ENCODE measurements at places on chromosomes 12 and 14.

GRCh38 chr12:132152953-132153352 is 8.7 kb downstream of the NOC4L start:
- DNase-seq = peak; percentile 31

DNA sequence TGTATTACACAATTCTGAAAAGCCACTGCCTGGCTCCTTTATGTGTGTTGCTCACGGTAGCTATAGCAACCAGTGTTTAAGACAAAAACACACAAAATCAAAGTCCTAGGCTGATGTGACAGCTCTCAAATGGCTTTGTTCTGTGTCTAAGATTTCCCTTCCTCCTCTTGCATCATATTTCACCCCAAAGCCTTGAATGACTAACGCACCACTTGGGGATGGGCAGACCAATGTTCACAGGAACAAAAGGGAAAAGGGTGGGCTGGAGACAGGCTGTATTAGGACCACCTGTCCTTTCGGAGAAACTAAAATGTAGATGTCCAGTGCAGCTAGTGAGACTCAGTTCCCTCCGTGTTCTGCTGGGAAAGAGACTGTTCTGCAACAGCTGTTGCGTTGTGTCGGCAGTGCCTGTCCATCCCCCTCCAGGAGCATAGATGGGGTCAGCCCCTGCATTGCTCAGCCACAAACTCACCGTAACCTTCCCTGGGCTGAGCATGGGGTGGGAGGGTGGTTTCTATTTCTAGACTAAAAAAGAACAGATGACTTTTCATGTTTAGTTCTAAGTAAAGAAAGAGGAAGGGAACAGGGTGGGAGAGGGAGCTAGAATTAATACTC is 26.8 kb upstream of the DAAM1 start:
- DNase-seq = no peak

GRCh38 chr12:87441511-87441910 is 587.7 kb downstream of the C12orf50 start:
- no peak for DNase-seq

DNA sequence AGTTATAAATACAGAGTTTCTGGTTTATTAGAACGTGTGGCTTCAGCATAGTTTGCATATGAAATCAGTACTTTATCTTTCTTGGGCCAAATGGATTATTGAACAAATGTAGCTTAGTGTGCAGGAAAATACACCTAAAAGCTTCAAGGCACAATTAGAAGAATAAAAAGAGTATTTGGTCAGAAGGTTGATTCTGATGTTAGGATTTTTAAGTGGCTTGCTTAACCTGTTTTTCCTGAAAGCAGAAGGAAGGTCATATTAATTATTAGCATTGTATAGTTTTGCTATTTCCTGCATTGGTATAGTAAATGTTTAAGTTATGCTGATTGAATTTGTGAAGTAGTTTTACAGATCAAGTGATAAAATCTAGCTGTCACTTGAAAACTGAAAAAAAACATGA is 31.0 kb upstream of the GNS start:
- DNase-seq = no peak

DNA sequence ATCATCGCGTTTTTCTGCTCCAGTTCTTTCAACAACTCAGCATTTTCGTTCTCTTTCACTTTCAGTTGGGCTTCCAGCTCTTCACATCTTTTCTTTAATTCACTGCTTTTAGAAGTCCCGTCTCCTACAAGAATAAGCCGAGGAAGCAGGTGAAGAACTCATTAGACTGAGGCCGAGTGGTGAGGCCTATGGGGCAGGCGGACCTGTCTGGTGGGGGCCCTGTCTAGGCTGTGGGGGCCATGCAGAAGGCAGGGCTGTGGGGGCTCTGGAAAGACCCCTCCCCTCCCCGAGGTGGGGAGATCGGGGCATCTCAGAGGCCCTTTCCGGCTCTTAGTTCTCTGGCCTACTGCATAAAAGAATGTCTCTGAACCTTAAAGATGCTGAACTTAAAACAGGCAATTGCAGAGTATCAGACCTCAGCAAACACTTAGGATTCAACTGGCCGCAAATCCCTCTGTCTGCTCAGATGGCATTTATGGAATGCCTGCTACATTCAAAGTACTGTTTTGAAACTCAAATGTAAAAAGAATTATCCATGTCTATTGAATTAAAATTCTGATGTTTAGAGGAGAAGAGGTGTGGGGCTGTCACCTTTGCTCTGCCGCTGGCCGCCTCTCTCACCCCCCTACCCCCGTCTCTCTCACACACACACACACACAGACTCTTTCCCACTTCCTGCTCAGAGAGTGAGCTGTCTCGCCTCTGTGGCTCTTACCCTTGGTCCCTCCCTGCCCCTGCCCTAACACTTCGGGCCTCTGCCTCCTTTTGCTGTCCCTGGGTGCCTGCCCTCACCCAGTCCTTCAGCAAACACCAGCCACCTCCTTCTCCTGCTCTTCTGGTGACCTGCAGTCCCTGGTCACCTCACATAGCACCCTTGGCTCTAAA is 34.7 kb downstream of the CCDC92 start:
- DNase-seq = peak; percentile 82

DNA sequence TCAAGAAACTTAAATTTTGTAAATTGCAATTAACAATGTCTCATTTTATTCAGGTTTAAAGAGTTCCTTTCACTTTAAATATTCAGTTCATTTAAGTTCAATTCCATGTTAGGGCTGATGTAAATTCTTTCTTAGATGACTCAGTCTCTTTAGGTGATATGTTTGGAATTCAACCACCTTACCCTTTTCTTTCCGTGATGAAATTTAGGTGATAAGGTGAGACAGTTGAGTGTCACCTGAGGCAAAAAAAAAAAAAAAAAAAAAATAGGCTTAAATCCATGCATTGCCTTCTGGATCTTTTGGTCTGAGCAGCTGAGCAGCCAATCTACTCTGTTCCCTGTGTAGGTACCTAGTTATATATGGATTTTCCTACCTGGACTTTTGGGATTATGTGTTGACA is 299.5 kb downstream of the DAD1 start:
- DNase-seq = no peak

DNA sequence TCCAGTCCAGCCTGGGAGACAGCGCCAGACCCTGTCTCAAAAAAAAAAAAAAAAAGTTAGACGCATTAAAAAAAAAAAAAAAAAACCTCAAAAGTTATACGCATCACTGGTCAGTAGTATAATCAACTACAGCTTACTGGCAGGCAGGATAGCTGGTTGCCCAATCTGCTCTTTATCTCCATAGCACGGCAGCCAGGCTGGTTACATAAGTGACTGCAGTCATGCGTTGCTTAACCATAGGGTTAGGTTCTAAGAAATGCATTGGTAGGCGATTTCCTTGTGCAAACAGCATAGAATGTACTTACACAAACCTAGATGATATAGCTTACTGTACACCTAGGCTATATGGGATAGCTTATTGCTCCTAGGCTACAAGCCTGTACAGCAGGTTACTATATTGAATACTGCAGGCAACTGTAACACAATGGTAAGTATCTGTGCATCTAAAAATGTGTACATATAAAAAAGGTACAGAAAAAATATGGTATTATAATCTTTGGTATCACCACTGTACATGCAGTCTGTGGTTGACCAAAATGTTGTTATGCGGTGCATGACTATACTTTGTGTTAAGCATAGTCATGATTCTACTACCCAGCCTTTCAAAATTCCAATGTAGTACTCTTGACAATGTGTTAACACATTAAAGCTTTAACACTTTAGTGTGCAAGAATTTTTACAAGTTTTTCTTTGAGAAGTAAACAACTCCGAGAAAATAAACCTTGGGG is 8.1 kb downstream of the L2HGDH start:
- peak; percentile 64 for DNase-seq

GRCh38 chr12:33566403-33566802 is 126.8 kb upstream of the SYT10 start:
- DNase-seq = no peak

GRCh38 chr12:70919597-70920035 is 922 bp downstream of the PTPRR start:
- no peak for DNase-seq

DNA sequence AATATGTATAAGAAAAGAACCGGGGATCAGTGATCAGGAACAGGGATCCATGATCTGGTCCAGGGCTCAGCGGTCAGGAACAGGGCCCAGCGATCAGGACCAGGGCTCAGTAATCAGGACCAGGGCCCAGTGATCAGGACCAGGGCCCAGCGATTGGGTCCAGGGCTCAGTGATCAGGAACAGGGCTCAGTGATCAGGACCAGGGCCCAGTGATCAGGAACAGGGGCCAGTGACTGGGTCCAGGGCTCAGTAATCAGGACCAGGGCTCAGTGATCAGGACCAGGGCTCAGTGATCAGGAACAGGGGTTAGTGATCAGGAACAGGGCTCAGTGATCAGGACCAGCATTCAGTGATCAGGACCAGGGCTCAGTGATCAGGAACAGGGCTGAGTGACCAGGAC is 56.3 kb downstream of the TMEM121 start:
- DNase-seq = no peak

DNA sequence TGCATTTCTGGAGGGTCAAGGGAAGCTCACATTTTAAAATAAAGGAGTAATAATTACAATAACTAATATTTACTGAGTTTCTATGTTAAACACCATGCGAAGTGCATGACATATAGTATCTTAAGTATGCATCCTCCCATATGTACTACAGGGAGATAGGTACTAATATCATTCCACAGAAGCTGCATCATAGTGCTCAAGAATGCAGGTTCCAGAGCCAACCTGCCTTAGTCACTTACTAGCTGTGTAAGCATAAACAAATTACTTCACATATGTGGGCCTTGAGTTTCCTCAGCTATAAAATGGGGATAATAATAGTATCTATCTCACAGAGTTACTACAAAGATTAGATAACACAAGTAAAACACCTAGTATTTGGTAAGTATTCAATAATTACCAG is 18.3 kb downstream of the ARMH4 start:
- DNase-seq = no peak

DNA sequence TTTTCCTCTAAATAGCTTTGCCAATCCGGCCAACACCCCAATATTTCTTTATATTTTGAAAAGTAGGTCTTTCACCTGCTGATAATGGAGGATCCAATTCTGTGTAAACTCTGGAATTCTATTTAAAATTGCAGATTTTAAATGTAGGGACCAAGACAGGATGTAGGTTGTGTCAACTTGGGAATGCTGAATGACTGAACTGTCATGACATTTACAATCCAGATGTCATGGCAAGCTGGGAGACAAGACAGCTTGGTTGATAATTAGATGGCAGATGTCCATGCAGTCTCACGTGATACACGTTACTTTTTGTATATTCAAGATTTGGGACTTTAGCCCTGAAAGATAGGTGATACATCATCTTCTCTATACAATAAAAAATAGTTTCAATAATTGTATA is 477.2 kb downstream of the DIO2 start:
- DNase-seq = no peak

GRCh38 chr14:100124551-100125088 is 34.8 kb downstream of the DEGS2 start:
- DNase-seq = no peak

Measured in natural killer cell treated with Interleukin-12 subunit alpha and Interleukin-12 subunit beta and Interleukin-15 and Interleukin-18, amount 100 ng/mL, for 72 hours (primary cell).